ENCODE measurements at places on chromosomes 2 and 18. TPM values are rescaled to one million over a fixed set of nuclear protein-coding genes. Genes with fewer than 3 reads are reported as not detected.

DNA sequence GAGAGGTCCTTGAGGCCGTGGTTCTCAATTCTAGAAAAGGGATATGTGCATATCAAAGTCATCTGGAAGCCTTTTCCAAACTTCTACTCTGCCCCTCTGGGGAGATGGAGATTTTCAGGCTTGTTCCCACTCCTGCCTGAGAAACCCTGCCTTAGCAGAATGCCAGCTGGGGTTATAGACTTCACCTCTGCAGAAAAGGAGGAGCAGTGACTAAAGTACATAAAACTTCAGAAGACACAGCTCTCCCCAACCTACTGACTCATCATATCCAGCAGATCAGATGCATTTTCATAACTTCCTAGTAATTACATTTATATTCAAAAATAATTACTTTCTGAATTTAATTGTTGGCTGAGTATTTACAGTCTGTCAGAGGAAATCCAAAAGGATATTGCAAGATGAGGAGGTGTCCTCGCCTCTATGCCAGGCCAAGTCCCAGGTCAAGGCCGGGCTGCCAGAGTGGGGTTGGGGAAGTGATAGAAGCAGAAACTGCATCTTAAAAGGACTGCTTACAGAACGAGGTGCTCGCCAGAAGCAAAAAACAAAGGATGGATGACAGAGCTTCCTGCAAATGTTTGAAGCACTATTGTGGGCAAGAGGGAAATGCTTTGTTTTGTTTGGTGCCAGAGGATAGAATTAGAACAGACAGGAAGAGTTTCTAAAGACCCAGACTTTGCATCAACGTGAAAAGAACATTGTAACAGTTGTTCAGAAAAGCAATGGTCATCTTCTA, 75.6 kb upstream of the APCDD1 start:
- DNase-seq: no peak

- no peak for DNase-seq
These were observed 34.2 kb upstream of the CTDP1 start for GRCh38 chr18:79645291-79645983.

DNA sequence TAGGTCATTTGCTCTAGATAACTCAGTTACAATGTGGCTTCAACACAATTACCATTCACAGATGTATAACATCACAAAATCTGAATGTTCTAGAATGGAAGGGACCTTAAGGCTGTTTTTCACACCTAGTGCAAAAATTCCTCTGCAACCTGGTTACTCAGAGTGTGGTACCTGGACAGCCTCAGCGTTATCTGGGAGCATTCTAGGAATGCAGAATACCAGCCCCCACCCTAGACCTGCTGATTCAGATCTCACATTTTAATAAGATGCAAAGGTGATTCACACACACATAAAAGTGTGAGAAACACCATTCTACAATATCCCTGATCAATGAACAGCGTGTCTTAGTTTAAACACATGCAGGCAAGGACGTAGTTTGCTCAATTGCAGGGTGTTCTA, 233.1 kb downstream of the TDRD15 start:
- DNase-seq: no peak

DNA sequence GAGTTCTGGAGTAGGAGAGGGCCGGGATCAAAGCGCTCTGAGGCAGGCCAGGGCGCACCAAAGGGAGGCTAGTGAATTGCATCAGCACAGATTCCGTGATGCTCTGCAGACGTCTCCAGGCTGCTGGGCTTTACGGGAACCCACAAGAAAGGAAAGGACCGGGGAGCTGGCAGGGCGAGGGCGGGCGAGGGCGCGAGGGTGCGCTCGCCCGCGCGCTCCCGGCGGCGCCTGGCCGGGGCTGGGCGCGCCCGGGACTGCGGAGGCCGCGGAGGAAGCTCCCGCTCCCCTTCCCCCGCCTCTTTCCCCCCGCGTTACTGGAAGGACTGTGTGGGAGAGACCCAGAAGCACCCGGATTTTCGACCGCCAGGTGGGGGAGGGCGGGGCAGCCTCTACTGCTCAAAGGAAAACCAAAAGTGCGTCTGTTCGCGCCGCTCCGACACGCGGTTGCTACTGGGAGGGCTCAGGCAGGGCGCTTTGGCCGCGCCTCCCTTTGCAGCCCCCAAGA, 2.4 kb upstream of the FOSL2 start:
- peak; percentile 95 for DNase-seq

DNA sequence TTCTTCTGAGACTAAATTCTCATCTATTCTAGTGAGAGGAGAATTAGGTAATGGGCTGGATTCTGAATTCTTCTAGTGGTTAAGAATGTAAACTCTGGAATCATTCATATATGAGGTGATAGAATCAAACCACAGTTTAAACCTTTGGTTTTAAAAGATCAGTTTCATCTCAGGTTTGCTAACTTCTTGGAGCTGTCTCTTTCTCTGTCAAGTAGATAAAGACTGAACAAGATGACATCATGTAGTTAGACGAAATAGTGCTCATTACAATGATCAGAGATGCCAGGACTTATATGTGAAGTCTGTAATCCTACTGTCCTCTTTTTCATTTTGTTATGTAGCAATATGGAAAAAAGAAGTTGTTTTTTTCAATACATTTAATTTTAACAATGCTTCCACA, 4.9 kb downstream of the CEBPZOS start:
- DNase-seq: no peak

The ATF2 gene
- 32.1 TPM for total RNA-seq

The CCDC121 gene
- total RNA-seq: 5.4 TPM

DNA sequence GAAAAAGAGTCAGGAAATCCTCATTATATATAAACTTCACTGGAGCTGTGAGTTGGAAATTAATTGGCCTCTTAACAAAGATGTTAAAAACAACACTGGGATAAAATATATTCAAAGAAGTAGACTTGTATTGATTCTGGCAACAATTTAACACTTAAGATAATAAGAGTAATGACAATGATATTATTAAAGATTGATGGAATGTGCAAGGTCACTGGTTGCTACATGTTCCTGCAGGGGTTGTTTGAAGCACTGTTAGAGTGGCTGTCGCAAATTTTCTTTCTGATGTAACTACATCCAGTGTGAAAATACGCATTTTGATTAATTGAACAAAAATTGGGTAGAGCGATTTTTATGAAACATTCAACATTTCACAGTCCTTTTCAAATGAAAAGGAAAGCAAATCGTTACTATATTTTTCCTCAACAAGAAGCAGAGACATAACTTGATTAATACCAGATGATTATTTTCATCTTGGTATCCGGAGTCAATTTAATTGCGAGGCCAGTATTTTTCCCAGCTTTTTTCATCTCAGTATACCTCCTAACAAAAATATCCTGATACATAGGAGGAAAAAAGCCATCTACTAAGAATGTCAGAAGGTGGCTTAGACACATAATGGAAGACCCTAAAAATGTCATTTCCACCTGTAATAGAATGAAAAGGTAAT, 6.1 kb downstream of the PTGR3 start:
- no peak for DNase-seq

The CDKL4 gene
- 0.84 TPM for total RNA-seq

DNA sequence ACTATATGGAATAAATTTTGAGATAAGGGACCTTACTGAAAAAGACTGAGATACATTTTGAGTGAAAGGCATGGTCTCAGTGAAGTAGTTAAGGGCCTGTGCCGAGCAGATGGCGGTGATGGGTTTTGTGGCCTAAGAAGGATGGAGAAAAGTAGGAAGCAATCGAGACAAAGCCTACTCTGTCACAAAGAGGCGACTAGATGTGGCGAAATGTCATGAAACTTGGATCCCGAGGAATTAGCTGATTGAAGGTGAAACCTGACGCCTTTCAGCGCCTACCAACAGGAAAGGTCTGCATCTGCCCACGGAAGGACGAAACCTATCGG, 558 bp upstream of the CEP192 start:
- DNase-seq: no peak

DNA sequence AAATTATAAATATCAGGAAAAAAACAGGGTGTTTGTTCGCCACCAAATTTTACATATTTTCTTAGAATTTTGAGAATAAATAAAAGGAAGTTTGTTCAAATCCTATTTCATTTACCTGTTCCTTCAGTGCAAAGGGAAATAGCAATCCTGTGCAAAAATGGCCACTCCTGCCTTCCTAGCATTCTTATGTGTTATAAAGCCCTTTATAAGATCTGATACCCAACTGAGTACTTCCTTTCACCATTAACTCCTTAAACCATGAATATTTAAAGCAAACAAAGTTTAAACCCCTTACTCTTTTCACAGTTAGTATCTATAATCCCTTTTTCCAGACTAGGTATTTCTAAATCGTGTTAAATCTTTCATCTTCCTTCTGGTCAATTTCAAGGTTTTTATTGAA, 427.8 kb downstream of the NR4A2 start:
- no peak for DNase-seq

The IL37 gene
- not detected for total RNA-seq

Data from left cardiac atrium (tissue), 4 donors.